ENCODE measurements at places on chromosomes 7 and 10. TPM values are rescaled to one million over a fixed set of nuclear protein-coding genes. Genes with fewer than 3 reads are reported as not detected.

The SPDYE2 gene
- not detected for total RNA-seq

The TRIM50 gene
- total RNA-seq = 0.20 TPM

The ZNF804B gene
- not detected for total RNA-seq

- DNase-seq = no peak
Measured at GRCh38 chr7:112467867-112468266, 12.9 kb upstream of the LSMEM1 start.

DNA sequence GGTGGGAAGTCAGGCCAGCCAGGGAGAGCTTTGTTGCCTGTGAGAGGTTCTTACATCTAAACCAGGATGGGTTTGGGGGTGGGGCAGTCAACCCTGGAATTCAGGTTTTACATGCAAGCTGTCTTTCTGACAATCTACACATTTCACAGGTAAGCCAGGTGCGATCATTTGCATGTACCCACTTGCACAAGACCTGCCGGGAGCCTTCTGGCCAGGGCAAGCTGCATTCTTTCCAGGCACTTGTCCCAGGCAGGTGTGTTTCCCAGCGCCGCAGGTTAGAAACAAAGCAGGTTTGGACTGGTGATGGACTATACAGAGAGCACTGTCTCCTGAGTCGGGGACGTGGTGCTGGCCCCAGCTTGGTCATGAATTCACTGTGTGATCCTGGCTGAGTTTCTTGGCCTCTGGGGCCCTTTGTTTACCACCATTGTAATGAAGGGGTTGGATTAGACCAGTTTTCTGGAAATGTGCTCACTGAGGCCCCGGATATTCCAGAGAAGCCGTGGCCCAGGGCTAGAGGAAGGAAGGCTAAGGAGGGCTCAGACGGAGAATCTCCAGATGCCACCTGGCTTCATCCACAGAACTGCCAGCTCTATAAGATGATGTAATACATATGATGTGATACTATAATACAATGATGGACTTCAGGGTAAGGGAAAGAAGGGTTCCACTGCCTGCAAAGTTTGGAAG, 205.2 kb upstream of the SVIL start:
- DNase-seq = peak; percentile 43

The FAM221A gene
- total RNA-seq = 5.3 TPM

The NRG3 gene
- 0.39 TPM for total RNA-seq

The SLC18A2 gene
- 6.2 TPM for total RNA-seq

- no peak for DNase-seq
Measured at GRCh38 chr7:156220078-156220605, 407.9 kb upstream of the SHH start.

DNA sequence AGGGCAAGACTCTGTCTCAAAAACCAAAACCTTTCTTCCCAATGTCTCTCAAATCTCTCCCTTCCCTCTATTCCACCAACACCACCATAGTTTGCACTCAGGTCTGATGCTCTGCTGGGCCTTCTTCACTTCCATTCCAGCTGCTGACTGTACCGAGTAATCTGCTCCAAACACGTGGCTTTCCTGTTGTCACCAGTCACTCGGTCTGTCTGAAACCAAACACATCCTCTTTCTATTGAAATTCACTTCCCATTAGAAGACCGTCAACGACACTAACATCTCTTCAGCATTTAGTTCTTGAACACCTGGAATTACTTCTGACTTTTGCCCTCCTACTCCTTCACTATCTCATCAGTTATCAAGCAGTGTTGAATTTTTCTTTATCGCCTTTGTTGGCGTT, 4.7 kb upstream of the NRF1 start:
- DNase-seq = no peak

The GLUD1 gene
- total RNA-seq = 134 TPM

GRCh38 chr10:8428654-8429053, 374.2 kb downstream of the GATA3 start:
- DNase-seq = no peak

The SPDYE18 gene
- 0.59 TPM for total RNA-seq

The AGR2 gene
- 21.7 TPM for total RNA-seq

The DDX21 gene
- total RNA-seq = 50.7 TPM

- DNase-seq = no peak
Measured at GRCh38 chr7:114310345-114311110, 104.1 kb upstream of the FOXP2 start.

The ZNF25 gene
- 17.7 TPM for total RNA-seq

- DNase-seq = peak; percentile 38
Measured at GRCh38 chr10:6979371-6979770, 399.3 kb upstream of the PRKCQ start.

The TMEM213 gene
- total RNA-seq = not detected

GRCh38 chr10:59550061-59550460, 159.6 kb downstream of the SLC16A9 start:
- DNase-seq = no peak

DNA sequence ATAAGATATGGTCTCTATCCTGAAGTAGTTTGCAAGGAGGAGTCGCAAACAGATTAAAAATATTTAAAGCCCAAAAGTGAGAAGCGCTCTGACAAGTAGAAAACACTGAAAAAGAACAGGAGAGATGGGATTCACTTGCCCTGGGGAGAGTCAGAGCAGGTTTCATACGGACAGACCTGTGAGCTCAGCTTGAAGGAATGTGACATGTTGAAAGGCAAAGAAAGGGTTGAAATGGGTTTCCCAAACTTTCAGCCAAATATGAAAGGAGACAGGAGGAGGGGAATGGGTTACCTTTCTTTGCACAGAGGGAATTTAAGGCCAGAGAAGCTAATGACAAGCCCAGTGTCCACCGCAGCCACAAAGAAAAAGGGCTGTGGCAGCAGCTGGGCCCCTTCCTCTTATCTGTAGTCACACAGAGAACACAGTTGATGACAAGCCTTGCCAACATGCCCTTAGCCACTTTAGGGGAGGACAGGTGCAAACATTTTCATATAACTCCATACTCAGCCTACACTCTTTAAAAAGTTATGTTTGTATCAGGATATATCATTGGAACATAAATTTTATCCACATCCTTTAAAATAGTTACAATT, 14.9 kb downstream of the HOXA1 start:
- DNase-seq = no peak

DNA sequence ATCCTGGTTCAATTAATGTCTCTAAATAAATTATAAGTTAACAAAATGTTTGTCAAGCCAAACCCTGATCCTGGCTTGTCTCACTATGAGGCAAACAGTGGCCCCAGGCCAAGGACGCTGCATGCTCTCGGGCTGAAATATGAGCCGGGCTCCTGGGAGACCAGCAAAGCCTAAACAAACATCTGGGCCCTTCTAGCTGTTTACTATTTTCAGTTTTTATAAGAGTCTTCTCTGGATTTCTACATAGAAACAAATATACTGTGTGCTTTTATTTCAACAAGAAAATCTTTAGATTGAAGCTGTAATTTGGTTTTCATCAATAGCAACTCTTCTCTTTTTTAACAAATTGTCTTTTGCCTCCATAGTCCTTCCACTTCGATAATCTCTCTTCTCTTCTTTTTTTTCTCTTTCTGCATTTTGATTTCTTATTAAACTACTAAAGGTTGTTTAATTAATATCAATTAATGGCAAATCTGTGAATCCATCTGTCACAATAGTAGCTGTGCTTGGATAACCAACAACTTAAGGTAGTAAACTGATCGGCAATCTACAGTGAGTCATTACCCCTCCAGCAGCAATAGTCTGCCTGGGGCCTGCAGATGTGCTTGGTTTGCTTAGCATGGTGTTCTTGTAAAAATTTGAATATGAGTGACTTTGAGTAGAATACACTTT, 83.3 kb upstream of the DNAJC1 start:
- peak; percentile 95 for DNase-seq

- no peak for DNase-seq
Measured at GRCh38 chr7:115585015-115585718, 445.4 kb downstream of the TFEC start.

DNA sequence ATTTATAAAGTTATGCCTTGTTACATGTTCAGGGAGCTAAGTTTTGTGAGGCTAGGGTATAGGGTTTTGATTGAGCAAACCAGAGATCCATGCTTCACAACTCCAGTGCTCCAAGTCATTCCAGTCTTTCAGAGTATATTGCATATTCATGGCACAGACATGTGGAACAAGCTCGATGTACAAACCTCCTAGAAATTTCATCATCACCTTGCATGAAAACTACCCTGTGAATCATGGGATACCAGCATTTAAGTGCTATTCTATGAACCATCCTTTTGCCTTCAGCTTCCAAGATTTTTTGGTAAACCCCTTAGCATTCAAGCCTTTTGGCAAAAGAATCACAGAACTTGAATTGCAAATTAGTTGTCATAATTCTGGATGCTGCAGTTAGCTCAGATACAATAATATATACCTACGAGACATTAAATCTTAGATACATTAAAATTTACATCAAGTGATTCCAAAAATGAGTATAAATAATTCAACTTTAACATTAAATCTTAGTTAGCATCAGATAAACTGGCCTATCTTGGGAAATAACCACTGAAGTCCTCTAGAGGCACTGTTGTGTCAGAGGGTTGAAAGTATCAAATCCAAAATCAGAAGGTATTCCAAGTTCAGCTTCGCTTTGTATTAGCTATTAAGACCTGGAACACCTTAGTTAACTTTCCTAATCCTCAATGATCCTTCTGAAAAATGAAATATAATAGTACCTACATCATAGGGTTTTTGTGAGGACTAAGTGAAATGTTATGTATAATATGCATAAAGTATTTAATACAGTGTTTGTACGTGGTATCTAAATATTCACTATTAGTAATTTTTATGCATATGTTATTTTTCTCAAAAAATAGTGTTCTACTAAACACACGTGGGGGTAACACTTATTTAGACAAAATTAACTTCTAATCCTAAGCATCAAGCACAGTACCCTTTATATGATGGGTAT, 55.5 kb upstream of the CABCOCO1 start:
- DNase-seq = no peak

- DNase-seq = peak; percentile 49
Measured at GRCh38 chr10:63586043-63586442, 64.8 kb downstream of the REEP3 start.

The CTTNBP2 gene
- 5.5 TPM for total RNA-seq

DNA sequence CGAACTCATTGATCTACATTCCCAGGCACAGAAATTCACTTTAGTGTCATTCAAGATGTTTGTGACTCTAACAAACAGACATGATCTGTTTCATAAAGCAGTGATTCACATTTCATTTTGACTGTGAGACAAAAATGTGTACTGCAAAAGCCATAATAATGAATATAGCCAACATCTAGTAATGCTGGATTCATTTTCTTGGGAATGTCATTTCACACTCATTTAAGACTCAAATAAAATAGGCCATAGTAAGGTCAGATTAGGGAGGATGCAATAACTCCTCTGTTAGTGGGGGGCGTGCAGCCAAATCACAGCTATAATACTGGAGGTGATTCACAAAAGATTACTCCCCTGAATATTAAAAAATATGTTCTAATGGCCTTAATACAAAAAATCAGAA, 566.6 kb upstream of the ZWINT start:
- no peak for DNase-seq

GRCh38 chr7:7959979-7960670, 8.5 kb upstream of the GLCCI1 start:
- no peak for DNase-seq

DNA sequence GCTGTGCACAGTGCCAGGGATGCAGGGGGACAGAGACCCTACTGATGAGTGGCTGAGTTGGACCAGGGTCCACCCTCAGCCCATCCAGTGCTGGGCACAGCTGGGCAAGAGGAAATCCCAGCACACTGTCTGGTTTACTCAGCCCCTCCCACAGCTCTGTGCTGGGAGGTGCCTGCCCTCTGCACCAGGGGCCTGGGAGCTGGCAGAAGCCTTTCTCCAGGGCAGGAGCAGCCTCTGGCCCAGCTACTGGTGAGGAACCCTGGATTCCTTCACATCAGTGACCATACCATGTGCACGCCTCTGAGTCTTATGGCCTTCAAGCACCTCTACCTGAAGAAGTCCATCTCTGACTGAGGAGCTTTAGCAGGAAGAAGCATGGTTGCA, 25.9 kb upstream of the C10orf71 start:
- no peak for DNase-seq

- DNase-seq = no peak
Measured at GRCh38 chr7:30657131-30657530, 25.1 kb downstream of the CRHR2 start.

DNA sequence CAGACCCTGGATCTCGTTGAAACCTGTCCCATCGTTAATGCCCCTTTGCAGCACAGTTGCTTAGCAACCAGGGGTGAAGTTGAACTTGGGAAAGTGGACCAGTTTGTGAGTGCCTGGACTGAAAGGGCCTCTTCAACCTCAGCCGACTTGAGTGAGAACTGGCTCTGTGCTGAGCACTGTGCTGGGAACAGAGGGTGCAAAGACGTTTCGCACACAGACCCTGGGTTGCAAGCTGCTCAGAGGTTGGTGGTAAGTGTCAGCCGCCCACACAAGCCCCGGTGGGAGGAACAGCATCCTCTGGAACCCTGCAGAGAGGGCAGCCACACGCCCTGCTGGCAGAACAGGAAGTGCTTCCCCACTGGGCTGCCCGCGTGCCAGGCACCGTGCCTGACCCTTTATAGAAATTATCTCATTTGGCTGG, 89.2 kb downstream of the CARD11 start:
- DNase-seq = no peak

DNA sequence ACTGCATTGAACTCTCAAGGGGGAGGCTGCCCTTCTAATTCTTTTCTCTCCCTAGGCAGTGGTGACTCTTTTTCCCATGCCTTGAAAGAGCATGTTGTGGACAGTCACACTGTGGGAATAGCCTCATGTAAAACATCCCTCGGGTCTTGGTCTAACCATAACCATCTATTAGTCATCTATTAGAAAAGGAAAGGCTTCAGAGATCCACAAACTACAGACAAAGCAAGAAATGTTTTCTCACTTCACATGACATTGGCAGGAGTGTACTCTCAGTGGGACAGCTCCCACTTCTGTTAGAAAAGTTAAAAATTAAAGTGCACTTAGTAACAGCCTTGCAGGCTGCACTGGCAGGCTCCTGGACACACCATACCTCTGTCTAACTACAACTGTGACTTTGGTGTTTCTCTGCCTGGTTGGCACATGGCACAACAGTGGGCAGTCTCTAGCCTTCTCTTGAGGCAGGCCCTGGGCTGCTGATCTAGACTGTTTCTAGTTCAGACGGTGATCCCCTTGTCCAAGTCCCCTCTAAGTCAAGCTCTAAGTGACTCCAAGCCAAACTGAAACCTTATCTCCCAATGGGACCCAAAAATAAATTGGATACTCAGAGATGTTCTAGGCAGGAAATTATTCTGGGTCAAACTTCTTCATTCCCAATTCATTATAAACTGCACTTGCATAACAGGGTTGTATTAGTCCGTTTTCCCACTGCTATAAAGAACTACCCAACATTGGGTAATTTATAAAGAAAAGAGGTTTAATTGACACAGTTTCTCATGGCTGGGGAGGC, 57.9 kb upstream of the ITGB1 start:
- no peak for DNase-seq

The CALML3 gene
- total RNA-seq = 9.8 TPM
